Amniotic stem cell (primary cell): ENCODE measurements at places on chromosomes 2 and 18.

DNA sequence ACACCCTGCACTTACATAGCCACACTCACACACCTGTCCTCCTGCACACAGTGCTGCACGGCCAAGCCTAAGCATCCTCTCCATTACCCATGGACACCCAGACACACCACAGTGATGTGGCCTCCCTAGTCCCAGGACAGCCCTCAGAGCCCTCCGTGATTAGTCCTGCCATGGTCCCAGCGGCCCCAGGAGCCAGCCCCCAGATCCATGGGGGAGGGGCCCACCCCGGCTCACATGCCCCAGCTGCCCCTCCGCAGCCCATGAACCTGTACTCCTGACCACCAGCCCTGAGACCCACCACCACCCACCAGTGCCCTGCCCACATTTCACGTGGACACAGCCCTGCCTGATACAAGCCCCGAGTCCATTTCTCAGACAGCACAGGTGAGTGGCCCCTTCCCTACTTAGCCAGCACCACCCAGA lies 8.1 kb upstream of the DUSP2 start:
- no peak for DNase-seq

DNA sequence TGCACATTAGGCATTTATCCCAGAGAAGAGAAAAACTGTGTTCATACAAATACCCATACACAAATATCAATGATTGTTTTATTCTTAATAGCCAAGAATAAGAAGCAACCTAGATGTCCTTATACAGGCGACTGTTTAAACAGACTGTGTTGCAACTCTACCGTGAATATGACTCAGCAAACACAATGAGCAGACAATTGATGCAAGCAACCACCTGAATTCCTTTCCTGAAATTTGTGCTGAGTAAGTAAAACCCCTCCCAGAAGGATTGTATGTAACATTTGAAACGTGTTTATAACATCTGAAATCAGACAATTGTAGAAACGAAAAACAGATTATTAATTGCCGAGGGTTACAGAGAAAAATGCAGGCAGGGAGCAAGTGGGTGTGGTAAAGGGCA lies 621.9 kb upstream of the SOX11 start:
- no peak for DNase-seq

GRCh38 chr2:199307461-199307860 lies 150.3 kb downstream of the SATB2 start:
- DNase-seq: no peak

GRCh38 chr2:9002313-9002636 lies 1.2 kb downstream of the MBOAT2 start:
- DNase-seq: no peak

DNA sequence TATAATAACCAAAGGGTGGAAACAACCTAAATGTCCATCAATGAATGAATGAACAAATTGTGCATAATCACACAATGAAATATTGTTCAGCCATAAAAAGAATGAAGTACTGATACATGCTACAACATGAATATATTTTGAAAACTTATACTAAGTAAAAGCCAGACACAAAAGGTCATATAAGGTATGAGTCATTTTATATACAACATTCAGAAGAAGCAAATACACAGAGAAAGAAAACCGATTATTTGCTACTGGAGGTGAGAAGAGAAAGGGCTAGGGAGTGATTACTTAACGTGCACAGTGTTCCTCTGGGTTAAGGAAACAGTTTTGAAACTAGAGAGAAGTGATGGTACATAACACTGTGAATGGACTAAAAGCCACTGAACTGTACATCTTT lies 105.3 kb downstream of the GORASP2 start:
- DNase-seq: no peak

- DNase-seq: no peak
Measured at GRCh38 chr2:239874636-239875356, 150.3 kb downstream of the NDUFA10 start.

DNA sequence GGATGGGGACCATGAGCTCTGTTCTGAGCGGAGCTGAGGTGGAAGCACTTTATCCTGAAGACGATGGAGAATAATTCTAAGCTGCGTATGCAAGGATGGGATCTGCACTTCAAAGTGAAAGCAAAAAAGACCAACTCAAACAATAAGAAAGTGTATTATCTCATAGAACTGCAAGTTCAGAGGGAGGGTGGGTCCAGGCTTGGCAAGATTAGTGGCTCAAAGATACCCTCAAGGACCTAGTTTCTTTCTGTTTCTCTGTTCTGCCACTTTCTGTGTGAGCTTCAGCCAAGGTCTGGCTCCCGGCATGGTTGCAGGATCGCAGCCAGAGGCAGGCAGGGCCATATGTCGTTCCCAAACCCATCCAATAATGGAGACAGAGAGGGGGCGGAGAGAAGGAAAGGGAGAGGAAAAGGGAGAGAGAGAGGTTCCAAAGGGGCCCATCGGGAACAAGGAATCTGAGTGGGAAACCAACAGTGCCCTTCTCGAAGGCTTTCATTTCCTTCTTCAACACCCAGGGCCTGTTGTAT lies 169.2 kb upstream of the NCK2 start:
- DNase-seq: no peak

DNA sequence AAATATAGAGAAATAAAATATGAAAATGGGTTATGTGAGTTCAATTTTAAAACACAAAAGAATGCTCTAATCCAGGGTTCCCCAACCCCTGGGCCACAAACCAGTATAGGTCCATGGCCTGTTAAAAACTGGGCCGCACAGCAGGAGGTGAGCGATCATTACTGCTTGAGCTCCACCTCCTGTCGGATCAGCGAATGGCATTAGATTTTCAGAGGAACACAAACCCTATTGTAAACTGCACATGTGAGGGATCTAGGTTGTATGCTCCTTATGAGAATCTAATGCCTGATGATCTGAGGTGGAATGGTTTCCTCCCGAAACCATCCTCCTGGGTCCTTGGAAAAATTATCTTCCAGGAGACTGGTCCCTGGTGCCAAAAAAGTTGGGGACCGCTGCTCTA lies 34.7 kb downstream of the TTR start:
- DNase-seq: no peak

GRCh38 chr2:239230318-239231052 lies 170.3 kb downstream of the HDAC4 start:
- DNase-seq: no peak

- no peak for DNase-seq
Measured at GRCh38 chr2:189127756-189128155, 51.8 kb downstream of the COL5A2 start.

GRCh38 chr2:37790019-37790418 lies 118.6 kb upstream of the CDC42EP3 start:
- DNase-seq: no peak

DNA sequence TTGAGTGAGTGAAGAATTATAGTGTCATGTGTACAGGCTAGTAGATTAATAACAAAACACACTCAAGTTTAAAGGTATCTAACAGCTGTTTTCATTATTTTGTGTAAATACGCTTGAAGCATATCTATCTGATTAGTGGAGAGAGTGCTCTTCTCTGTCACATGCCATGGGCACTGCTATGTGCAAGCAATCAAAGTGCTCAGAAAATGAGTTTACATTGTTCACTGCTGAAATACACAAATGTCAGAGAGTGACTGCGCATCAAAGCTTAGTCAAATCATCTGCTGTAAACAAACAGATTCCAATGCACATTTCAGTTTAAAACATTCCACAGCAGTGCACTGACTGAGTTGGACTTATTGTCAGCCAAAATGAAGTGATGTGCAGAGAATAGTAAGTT lies 423.4 kb downstream of the ZEB2 start:
- DNase-seq: no peak

DNA sequence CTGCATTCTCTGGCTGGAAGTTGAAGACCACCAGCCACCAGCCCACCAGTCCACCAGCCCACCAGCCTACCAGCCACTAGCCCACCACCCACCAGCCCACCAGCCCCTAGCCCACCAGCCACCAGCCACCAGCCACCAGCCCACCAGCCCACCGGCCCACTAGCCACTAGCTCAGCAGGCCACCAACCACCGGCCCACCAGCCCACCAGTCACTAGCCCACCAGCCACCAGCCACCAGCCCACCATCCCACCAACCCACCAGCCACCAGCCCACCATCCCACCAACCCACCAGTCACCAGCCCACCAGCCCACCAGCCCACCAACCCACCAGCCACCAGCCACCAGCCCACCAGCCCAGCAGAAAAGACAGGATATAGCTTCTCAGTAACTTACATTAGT lies 18.6 kb upstream of the TMEM131 start:
- DNase-seq: no peak

DNA sequence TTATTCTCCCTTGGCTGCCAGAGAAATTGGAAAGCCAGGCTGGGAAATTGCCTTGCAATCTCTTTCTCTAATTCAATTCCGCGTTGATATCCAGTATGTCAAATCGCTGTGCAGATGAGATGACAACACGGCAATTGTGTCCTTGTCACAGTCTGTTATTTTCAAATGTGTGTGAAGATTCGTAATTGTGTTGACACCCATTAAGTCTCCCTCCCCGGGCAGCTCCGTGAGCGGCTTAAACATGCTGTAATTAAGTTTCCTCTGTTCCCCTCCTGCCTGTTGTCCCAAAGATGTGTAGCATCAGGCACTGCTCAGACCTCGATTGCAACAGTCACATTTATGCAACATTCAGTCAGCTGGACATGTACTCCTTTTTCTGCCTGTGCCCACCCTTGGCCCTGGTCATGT lies 209.5 kb downstream of the LPIN1 start:
- no peak for DNase-seq

DNA sequence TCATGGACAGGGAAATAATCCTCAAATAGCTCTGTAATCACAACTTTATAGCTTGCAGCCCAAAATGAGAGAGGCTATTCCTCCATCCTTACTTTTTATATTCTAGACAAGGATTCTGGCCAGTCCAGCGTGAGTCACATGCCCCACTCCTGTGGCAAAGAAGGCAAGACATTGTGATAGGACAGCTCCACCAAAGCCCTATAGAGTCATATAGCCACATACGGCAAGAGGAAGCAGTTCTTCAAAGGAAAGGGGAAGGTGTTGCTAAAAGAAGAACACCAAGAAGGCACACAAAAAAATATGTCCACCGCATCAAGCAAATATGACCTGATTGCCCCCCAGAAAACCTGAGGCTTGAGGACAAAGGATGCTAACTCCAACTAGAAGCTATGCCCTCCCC lies 3.4 kb upstream of the GFPT1 start:
- no peak for DNase-seq
